Stimulated activated effector memory CD8-positive, alpha-beta T cell treated with anti-CD3 and anti-CD28 coated beads, Interleukin-12 subunit alpha, Interleukin-12 subunit beta, amount 100 ng/mL, for 72 hours (primary cell): ENCODE measurements at places on chromosomes 3 and 15.

- no peak for DNase-seq
Observed at GRCh38 chr3:192802957-192803899, 75.9 kb upstream of the FGF12 start.

- no peak for DNase-seq
Observed at GRCh38 chr3:164450276-164450905, 627.9 kb downstream of the SI start.

GRCh38 chr15:68199340-68199739, 5.8 kb downstream of the CALML4 start:
- no peak for DNase-seq

DNA sequence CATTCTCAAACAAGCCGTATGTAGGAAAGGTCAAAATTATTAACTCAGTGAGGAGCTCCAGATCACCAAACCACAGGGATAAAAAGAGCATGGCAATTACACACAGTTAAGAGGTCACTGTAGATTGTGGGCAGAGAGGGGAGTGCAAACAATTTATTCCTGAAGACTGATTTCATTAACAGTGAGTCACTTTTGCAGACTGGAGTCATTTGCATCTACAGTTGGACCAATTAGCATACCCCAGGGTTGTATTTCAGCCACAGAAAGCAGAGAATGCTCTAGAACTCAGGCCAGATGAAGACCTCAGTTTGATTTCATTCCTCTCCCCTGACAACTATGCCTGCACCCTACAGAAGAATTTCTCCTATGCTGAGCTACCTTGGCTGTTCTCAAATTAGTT, 40.1 kb downstream of the SETMAR start:
- DNase-seq: no peak

DNA sequence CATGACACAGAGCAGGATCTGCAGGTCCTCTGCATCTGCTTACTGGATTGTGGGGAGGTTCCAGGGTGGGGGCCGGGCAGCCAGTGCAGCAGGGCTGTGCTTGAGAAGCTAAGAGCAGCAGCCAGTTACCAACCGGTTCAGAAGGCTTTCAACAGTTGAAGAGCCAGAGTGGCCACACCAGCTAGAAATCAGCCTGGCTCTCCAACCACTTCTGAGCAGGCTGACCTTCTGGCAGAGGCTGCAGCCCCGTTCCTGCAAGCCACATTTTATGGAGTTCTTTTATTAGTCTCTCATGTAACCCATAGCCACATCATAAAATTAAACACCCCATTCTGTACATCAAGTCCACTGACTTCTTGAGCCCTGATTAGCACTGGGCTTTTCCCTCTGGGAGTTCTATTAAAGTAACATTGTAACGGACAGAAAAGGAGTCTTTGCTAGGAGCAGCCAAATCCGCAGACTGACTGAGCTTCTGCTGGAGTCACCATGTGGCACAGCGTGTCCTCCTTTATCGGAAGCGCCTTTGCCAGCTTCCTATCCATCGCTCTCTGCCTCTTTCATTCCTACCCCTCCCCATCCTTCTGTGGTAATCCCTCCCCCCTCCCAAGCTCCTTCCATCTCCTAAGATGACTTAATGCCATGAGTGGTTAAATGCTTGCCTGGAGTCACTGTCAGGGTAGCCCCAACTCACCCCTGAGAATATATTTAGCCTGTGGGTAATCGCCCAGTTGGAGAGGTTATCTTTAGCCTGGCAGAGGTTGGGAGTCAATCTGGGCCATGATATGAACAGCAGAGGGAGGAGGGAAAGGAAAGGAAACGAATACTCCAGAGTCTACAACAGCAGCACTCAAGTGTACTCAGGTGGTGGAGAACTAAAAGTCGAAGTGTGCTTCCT, 138.5 kb upstream of the HES1 start:
- no peak for DNase-seq

GRCh38 chr3:114666623-114667022, 372.8 kb downstream of the TIGIT start:
- no peak for DNase-seq

DNA sequence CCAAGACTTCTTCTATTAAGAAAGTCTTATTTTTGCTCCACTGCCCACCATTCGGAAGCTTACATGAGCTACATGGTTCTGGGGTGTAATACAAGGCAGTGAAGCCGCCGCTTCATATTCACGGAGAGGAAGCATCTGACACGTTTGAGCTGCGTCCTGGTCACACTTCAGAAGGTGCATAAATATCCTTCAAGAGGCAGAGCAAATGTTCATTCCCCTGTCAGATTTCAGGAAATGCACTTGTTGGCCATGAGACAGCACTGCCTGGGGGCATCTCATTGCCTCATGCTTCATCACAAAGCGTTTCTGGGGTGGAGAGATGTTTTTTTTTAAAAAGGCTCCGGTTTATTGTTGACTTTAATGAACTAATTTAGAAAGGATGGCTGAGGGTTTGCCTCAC, 119.9 kb downstream of the CADPS start:
- DNase-seq: no peak

DNA sequence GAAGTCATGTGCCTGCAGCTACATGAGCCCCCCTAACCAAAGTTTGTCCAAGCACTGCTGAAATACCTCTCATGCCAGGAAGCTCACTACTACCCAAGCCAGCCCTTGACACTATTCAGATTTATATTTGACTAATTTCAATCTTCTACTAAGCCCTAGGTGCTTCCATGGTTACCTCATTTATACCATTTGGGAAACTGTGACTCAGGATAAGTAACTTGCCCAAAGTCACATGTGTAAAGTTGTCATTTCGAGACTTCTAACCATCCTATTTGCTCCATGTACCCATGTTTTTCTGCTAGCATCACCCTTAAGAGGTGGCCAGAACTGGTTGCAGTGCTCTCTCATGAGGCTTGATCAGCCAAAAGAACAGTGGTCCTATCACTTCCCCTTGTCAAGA, 20.7 kb upstream of the TIMP4 start:
- no peak for DNase-seq

DNA sequence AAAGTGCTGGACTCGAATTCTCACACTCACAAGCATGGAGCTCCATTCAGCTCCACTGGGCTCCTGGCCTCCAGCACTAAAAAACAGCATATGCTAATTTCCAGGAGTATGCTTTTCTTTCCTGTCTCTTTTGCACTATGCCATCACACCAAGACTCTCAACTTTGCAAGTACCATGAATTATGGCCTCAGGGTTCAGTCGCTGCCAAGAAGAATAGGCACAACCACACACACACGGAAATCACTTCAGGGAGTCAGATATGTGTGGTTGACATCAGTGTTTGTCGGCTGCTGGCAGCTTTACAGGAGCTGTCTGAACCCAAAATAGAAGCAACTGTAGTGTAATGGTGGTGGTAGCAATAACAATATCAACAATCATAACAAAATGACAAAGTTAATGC, 305.0 kb upstream of the SLCO3A1 start:
- no peak for DNase-seq

- DNase-seq: no peak
Observed at GRCh38 chr15:90408657-90409056, 20.6 kb downstream of the IQGAP1 start.

DNA sequence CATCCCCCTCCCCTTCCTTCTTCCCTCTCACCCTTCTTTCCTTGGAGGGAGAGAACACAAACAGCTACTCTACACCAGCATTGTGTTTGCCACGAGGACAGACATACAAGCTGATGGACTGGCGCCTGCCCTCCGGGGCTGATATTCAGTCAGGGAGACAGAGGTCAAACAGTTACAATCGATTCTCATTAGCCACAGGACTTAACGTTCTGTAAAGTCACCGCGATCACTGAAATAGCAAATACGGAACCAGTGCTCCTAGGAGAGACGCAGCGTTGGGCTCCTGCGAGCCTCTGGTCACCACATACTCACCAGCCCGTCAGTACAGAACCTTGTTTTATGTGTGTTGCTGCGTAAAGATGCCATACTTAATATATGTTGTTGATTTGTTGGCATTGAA, 108.8 kb downstream of the LRRK1 start:
- DNase-seq: no peak
